ENCODE measurements at places on chromosomes 2 and 18.

GRCh38 chr2:174343623-174344455, 9.1 kb downstream of the SP9 start:
- DNase-seq = no peak

- DNase-seq = no peak
These were observed 221.6 kb downstream of the RAD51AP2 start for GRCh38 chr2:17296686-17297085.

- DNase-seq = no peak
These were observed 27.2 kb downstream of the CCDC138 start for GRCh38 chr2:108813732-108814131.

DNA sequence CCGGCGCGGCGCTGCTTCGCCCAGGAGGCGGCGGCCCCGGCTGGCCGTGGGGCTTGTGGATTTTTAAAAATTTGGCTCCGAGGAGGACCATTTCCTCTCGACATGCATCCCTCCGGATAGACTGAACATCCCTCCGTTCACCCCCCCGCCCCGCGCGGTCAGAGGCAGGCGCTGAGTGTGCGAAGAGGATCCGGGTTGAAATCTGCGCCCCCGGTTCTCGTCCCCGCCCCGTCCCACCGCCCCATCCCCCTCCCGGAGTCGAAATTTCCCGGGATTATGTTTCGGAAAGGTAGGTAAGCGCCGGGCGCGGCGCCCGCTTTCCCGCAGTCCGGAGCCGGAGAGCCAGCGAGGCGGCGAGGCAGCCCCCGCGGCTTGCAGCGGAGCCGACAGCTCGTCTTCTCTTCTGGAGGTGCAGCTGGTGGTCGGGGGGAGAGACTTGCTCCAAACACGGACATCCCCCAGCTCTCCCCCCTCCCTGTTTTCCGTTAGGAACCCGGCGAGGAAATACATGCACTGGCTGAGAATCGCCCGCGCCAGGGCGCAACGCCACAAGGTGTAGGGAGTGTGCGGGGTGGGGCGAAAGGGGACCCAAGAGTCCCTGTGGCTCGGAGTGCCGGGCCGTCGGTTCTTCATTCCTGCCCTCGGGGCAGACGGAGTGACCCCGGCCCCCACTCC, at the start of gene PRKCE:
TSS of gene PRKCE (plus strand) at position 261 of the 675 bp plus-strand sequence.
- peak; percentile 52 for DNase-seq

GRCh38 chr2:112994648-112995047, 10.6 kb upstream of the IL36A start:
- no peak for DNase-seq

GRCh38 chr2:221778025-221778424, 205.9 kb upstream of the EPHA4 start:
- DNase-seq = no peak

- peak; percentile 39 for DNase-seq
These were observed 50.9 kb downstream of the ADNP2 start for GRCh38 chr18:80159713-80160636.

DNA sequence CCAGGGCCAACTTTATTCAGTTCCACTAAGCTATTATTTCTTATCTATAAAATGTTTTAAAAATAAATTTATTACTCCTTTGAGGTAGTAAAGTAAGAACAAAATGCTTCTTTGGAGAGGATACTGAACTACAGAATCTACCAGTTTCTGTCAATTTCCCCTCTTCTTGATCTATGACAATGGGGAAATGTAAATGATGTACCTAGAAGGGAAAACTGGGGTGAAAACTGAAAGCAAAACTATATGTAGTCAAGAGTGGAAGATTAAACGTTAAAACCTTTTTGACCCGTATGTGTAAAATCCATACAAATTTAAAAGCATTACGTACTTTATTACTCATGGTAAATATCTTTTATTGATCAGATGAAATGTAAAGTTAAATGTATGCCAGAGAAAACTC, 1287.8 kb upstream of the TMEFF2 start:
- no peak for DNase-seq

- no peak for DNase-seq
These were observed 1374.9 kb upstream of the CELF4 start for GRCh38 chr18:38940475-38940862.

- no peak for DNase-seq
These were observed 69.8 kb downstream of the BCL2 start for GRCh38 chr18:63249771-63250170.

DNA sequence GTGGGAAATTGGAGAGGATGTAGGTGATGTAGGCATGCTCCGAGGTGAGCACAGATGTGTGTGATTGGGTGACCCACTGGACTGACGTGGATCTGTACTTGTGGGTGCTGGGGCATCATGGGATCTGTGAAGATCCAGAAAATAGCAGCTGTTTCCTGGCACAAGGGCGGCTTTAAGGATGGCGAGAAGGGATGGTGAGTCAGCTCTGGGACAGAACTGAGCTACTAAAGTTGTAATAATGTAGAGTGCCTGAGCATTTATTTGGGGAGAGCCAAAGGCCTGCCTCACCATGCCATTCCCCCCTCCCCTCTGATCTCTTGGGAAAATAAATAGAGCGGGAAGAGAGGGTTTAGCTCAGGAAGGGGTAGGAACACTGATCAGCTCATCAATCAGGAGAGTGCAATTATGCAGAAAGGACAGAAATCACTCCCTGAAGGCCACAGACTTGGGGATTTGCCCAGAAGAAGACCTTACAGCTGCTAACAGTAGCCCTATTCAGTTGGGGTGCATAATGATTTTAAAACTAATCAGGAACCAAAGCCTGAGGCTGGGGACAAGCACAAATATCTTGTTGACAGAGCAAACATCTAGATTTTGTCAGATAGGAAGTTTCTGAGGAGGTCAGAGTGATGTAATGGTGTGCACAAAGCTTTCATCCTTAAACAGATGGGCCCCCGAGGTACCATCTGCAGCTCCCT, 30.3 kb downstream of the TANC1 start:
- no peak for DNase-seq

DNA sequence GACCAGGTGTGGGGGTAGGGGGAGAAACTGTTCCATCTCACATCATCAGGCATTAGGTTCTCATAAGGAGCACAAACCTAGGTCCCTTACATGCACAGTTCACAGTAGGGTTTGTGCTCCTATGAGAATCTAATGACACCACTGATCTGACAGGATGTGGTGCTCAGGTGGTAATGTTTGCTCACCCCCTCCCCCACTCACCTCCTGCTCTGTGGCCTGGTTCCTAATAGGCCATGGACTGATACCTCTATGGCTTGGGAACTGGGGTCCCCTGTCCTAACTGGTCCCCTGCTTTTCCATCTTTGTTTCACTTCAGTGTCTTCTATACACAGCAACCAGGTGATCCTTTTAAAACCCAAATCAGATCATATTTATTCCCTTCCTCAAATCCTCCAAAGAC, 267.8 kb downstream of the TNS1 start:
- no peak for DNase-seq

GRCh38 chr18:13305301-13305700, 86.7 kb downstream of the LDLRAD4 start:
- no peak for DNase-seq

DNA sequence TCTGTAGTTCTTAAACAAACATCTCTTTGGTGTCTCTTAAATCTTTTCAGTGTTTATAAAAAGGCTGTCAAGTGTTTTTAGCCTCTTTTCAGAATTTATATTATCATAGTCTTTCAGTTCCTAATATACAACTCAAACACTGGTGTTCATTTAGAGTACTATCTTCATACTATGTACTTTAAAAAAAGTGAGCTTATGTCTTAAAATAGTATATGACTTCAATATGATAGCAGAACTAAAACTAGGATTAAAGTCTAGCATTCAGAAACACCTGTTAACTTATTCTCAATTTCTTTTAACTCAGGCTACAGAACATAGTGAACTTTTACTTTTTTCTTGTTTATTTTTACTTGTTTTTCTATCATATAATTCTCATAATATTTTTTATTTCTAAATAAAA, 14.7 kb upstream of the IKZF2 start:
- no peak for DNase-seq

DNA sequence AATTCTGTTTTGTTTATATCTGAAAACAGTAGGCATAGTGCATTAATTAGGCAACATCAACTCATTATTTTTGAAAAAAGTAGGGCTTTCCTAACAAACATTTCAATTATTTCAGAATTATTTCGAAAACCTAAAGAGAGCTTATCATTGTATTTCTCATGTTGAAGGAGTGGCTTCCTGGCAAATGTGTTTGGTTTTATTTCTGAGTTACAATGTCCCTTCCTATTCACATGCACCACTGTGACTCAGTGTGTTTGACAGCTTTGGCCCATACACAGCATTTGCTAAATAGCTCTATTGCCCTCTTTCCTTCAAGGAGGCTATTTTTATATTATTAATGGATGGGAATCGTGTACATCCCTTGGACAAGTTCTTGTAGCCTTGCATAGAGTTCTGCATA, 205.9 kb downstream of the PTGR3 start:
- no peak for DNase-seq

DNA sequence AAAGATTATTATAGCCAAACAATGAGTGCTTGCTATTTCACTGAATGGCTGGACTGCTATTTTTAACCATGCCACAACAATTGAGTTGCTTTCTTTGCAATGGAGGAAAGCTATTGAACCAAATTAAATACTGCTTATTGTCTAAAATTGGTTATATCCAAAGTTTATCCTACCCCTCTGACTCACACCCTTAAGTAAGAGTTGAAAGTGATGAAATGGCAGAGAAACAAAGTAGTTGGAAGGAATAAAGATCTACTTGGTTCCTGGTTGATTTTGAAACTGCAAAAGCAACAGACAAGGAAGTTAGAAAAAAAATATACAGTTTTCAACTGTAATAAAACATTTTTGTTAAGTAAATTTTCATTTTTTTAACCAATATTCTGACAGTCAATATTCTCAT, 47.5 kb downstream of the EML4 start:
- no peak for DNase-seq

DNA sequence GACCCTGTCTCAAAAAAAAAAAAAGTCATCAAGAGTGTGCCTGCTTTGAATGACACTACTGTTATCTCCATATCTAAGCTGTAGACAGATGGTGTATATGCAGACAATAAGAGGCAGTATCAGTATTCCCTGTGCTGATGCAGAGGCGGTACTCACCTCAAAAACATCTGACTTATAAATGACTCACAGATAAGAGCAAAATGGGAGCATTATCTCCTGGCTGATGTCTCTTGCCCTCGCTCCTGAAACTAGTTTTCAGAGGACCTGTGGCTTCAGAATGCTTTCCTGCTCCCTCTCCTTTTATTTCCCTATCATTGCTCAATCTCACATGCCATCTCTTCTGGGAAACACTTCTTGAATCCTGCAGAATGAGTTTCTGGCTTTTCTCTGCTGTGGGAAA, 289.6 kb downstream of the PTPRM start:
- DNase-seq = no peak

- DNase-seq = no peak
These were observed 80.8 kb upstream of the PAPOLG start for GRCh38 chr2:60675301-60675700.

- DNase-seq = no peak
These were observed 161.3 kb downstream of the HNMT start for GRCh38 chr2:138125306-138126288.

DNA sequence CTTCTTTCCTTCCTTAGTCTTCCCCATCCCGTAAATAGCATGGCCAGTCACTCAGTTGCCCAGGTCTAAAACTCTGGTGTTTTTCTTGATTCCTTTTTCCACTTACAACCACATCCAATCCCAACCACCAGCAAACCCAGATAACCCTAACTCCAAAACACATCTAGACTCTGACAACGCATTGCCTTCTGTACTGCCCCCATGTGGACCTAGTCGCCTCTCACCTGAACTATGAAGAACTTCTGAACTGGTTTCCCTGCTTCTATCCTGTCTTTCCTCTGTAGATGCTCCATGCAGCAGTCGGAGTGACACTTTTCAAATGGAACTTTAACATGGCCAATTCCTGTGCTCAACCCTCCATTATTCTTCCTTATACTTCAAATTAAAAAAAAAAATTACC, 26.5 kb downstream of the ST6GAL2 start:
- no peak for DNase-seq

GRCh38 chr2:195741191-195741590, 84.2 kb downstream of the SLC39A10 start:
- DNase-seq = no peak

GRCh38 chr2:207617011-207617671, 8.1 kb downstream of the METTL21A start:
- no peak for DNase-seq

DNA sequence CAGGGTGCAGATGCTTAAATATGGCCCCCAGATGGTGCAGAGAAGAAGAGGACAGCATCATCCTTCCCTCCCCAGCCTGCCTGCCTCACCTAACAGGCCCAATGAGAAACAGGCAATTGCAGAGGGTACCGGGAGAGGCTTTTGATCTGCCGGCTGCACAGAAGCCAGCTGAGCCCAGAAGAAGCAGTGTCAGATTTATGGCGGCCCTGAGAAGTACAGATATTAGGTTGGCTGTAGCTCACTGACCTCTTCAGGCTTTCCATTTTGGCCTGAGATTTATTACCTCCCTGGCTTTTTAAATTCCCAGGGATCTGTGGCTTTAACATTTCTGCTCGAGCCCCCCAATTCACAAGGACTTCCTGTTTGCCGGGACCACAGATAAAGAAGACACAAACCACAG, 278.7 kb downstream of the EN1 start:
- no peak for DNase-seq

- DNase-seq = no peak
These were observed 325.5 kb downstream of the EN1 start for GRCh38 chr2:118521960-118522359.

- DNase-seq = no peak
These were observed 65.4 kb upstream of the ASAP2 start for GRCh38 chr2:9141091-9141667.

DNA sequence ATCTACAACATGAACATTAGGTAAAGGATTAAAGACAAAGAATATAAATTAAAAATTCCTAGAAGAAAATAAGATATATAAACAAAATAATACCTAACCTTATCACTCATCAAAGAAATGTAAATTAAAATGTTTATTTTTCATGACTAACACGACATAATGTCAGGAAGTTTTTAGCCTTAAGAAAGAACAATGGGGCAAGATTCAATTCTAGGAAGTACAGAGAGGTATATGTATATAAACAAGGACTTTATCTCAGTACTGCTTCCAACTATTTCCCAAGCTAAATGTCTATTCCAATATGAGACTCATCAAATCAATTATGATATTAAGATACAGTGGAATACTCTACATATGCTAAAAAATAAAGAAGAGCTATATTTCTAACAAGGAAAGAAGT, 44.1 kb downstream of the TTC21B start:
- DNase-seq = no peak

DNA sequence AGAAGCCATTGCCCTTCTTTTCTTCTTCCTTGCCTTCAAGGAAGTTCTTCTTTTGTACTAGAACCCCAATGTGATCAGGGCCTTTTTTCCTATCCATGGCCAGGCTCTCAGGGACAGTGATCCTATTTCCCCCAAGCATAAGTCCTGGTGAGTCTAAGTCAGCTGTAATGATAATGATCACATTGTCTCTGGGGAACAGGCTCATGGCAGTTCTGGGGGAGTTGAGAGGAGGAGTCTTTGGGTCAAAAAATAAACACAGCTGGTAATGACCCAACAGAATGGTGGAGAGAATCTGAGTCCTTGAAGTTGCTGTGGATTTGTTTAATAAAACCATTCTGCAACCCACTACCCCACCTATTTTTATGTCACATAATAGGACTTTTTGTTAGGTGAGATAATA, 96.6 kb downstream of the SOCS6 start:
- DNase-seq = no peak

Data from activated CD4-positive, alpha-beta T cell treated with anti-CD3 and anti-CD28 coated beads, Interleukin-10, Interleukin-2, amounts not matched to agents 100 ng/mL and 50 ng/mL, durations not matched to agents 16 hours and 8 hours (primary cell).